ENCODE measurements at places on chromosomes 13 and 19.
A peak's percentile ranks its signal among the peaks of the same experiment; 100 is the strongest.

DNA sequence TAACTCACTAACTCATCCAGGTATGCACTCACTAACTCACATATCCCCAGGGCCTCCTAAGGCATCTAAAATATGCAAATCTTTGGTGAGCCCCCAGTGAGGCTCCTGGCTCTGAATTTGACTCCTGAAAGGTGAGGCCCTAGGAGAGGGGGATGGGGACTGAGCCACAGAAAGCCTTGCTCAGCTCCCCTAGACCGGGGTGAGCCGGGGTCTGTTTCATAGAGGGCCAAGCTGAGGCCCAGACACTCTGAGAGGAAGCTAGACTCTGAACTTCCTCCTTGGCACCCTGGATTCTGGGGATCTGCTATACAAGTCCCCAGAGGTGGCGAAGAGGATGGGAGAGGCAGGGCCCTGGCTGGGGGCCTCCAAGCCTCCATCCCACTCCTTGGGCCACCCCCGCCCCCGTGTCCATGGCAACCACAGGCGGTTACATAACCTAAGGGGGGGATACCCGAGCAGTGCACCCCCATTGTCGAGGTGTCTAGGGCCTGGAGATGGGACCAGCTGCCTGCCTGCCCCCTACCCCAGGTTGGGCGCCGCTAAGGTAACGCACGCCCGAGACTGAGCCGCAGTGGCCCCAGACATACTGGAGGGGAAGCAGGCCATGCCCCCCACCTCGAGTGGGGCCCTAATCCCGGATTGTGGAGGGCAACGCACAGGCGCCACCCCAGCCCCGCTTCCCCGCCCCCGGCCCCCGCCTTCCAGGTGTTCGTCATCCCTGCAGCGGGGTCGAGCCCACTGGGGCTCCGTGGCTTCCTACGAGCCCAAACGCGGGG, 646 bp downstream of the ABHD8 start:
- DNase-seq, result no peak

DNA sequence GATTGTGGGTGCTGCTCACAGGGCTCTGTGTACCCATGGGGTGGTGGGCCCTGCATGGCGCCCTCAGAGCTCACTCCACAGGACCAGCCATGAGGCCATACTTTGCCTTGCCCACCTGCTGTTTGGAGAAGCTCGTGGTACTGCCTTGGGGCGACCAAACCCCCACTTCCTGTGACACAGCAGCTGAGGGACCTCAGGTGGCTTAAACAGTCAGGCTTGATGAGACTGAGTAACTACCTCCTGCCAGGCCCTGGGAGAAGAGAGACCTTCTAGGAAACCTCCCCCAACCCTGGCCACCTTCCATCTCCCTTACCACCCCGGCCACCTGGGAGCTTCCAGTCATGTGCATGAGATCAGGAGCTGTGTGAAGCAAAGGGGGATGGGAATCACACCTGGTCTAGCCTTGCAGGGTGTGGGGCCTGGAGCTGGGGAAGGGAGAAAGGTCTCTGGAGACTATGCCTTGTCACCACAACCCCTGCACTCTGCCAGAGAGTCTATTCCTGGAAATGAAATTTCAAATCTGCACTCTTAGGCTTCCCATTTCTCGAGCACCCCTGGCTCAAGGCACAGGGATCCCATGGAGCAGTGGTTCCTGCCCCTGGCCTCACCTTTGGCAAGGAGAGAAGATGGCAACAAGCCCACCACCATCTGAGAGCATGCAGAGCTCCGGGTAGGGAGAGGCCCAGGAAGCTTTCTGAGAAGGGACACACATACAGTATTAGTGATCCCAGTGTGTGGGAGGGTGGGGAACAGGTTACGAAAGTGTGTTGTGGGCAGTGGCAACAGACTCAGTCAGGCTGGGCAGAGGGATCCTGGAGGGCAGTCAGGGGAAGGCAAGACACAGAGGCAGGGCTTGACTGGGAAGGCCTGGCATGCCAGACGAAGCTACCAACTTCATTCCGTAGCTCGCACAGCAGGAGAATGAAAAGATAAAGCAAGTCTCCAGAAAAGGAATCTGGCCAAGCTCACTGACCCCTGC, 125.0 kb downstream of the URI1 start:
- no peak for DNase-seq

- peak; percentile 36 for DNase-seq
Measured at GRCh38 chr13:44292545-44292944, 81.1 kb upstream of the SERP2 start.

GRCh38 chr13:94914895-94915294, 202.6 kb upstream of the SOX21 start:
- DNase-seq, result no peak

DNA sequence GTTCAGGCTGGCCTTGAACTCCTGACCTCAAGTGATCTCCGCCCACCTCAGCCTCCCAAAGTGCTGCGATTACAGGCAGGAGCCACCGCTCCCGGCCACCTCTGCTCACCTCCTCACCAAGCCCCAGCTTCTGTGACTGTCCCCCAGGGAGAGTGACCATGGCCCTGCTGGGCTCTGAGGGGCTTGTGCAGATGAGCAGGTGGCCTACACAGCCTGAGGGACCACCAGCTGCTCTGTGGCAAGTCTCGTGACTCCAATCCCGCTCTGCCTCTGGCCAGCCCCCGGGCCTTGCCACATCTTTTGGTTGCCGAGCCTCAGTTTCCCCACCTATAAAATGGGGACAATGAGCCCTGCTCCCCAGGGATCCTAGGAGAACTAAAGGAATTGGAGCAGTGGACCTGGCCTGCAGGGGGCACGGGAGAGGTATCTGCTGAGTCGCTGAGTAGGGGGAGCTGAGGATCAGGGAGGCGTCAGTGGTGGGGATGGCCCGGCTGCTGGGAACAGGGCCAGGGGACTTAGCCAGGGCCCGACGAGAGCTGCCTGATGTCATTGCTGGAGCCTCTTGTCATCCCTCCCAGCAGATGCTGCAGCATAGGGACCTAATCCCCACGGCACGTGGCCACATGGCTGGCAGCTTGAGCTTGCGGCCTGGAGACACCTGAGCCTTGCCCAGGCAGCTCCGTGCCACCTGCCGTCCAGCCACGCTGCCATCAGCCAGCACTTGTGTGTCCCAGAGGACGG, 74.7 kb downstream of the GADD45B start:
- DNase-seq, result no peak

GRCh38 chr13:107713314-107713713, 502.0 kb downstream of the LIG4 start:
- no peak for DNase-seq

DNA sequence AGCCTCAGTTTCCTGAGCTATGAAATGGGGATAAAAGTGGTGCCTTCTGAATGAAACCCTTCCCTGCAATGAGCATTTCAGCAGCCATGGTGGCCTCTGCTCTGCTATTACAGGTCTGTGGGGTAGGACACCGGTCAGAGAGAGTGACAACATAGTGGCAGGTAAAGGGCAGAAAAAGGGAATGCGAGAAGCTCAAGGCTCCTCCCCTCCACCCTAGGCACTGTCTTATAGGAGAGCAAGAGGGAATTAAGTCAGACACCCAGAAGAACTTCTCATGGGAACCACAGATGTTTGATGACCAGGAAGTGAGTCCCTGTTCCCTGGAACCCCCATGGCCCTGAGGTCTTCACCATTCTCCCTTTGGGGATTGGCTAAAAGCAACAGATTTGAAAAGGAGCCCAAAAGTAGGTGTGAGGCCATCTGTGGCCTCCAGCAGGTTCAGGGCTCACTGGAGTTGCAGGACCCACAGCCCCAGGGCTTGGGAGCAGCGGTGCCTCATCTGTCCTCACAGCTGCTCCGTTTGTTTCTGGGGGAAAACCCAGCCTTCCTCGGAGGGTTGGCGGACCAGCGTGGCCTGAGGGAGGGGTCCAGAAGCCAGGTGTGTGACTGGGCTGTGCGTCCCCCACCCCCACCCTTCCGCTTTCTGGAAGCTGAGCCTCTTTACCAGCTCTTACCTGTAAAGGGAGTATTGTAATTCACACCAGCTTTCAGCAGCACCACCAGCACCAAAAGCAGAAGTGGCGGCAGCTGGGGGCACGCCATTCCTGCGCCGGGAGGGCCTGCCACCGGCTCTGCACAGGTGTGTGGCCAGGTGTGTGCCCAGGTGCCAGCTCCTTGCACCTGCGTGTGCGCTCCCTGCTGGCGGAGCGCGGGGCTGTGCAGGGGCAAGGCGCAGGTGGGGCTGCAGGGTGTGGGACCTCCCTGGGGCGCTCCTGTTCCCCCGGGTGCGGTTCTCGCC, 19.4 kb downstream of the IQCN start:
- DNase-seq, result no peak

DNA sequence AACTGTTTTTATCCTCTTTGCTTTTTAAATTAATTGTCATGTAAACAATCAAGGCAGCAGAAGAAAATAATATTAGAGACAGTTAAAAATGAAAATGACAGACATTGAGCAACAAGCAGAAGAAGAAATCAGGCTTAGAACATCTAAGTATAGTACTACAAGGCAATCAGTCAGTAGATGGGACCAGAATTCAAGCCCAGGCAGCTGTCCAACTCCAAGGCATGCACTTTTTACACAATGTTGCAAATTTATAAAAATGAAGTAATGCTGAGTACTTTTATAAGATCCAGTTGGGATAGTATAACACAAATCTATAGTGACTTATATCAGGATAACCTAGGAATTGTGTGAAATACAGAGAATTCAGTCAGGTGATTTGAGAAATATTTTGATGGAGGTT, 2815.8 kb downstream of the PCDH9 start:
- DNase-seq, result no peak

GRCh38 chr13:45748941-45749759, 47.0 kb downstream of the CBY2 start:
- DNase-seq, result no peak

DNA sequence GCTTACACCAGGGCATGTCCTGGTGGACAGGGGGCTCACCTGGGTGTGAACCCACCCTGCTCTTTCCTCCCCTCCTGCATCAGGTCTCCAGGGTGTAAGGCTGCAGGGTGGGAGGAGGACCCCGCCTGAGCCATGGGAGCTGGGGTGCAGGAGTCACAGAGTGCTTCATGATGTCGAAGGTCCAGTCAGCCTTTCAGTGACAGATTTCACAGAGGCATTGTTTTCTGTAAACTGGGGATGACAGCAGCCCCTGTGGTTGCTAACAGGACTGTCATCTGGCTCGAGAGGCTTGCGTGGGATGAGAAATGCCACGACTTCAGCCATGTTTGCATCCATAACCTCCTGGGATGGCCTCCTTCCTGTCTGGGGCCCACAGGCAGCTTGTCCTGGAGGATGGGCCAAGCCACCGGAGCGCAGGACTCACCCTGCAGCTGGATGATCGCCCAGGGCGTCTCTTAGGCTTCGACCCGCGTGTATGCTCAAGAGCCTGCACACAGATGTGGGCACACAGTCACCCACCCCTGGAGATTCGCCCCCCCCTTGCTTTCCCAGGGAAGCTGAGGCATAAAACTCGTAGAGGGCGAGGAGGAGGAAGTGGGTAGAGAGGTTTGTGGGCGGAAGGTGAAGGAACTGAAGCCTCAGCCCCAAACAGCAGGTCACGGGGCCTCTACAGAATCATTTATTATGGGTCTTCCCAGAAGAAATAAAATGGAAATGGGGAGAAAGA, 4.9 kb downstream of the NANOS3 start:
- no peak for DNase-seq

GRCh38 chr19:30743011-30743410, 370.8 kb downstream of the ZNF536 start:
- no peak for DNase-seq

DNA sequence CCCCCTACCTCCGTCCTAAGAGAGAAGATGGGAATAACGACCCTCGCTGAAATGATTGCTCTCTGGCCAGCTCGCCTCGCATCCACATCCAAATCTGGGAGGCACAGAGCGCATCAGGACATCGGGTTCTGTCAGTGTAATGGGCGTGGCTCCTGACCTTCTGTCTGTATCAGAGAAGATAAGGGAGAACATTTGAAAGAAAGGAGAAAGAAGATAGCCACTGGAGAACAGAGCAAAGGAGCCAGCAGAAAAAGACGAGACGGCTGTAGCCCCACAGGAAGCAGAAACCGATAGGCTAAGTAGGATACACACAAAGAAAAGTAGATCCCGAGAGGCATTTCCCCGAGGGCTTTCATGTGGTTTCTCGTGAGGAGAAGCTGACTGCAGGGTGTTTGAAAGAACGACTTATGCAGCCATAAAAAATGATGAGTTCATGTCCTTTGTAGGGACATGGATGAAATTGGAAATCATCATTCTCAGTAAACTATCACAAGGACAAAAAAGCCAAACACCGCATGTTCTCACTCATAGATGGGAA, 14.0 kb upstream of the GJB2 start:
- DNase-seq, result no peak

GRCh38 chr13:95204231-95204765, 97.0 kb downstream of the ABCC4 start:
- DNase-seq, result no peak

GRCh38 chr19:17554968-17555479, 425 bp upstream of the COLGALT1 start:
- DNase-seq, result no peak

GRCh38 chr13:77896977-77897376, 21.7 kb downstream of the EDNRB start:
- DNase-seq, result no peak

DNA sequence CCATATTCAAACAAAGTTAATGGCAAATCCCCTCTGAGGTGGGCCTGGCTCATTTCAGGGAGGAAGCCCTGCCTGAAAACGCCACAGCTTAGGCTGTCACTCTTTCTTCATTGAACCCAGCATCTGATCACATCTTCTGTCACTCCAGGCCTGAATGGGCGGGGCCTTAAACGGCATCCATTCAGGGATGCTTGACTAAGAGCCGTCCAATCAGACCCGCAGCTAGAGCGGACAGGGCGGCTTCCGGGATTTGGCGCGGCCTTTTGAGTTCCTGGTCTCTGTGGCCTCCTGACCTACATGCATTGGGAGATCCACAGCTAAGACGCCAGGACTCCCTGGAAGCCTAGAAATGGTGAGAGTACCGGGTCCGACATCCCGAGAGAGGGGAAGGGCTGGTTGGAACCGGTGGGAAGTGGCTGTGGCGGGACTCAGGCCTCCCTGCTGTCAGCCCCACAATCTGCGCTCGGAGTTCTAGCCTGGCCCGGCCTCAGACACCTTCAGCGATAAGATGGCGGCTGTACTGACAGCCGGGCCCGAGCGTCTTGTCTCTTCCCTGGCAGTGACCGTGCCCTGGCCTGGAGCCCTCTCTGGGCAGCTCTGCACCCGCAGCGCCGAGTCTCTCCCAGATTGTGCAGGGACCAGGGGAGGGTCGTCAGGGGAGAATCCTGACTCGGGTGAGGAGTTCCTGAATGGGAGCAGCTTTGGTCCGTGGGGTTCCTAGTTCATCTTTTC, at the start of gene ZNF723:
ZNF723 (plus strand) TSS at position 261 of the 732 bp plus-strand sequence; CDS start at position 350, 89 bp downstream.
- DNase-seq, result no peak

GRCh38 chr13:114174529-114174961, 4.5 kb upstream of the CFAP97D2 start:
- no peak for DNase-seq

DNA sequence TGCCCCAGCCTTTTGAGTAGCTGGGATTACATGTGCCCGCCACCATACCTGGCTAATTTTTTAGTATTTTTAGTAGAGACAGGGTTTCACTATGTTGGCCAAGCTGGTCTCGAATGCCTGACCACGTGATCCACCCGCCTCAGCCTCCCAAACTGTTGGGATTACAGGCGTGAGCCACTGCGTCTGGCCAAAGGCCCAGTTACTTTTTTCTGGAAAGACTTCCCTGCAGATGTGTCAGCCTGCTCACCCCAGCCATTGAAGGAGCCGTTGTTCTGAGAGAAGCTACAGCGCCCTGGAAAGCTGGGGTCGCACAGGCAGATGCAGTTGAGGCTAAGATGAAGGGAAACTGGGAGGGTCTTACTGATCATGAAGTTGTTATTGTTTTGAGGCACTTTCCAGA, 7.9 kb upstream of the ZNF626 start:
- DNase-seq, result no peak

GRCh38 chr19:13206587-13206986, 56.4 kb downstream of the IER2 start:
- DNase-seq, result no peak

- no peak for DNase-seq
Measured at GRCh38 chr13:20968745-20969144, 66.2 kb upstream of the XPO4 start.

GRCh38 chr19:40335855-40336600, 12.2 kb downstream of the C19orf47 start:
- no peak for DNase-seq

Measured in T-helper 1 cell (primary cell).